ENCODE measurements at places on chromosomes 4 and X. TPM values are rescaled to one million over a fixed set of nuclear protein-coding genes. Genes with fewer than 3 reads are reported as not detected.

Gene GRID2
- total RNA-seq: 1.2 TPM

Gene DCX
- 0.05 TPM for total RNA-seq

Gene NAA11
- total RNA-seq: 0.28 TPM

Gene LPAR4
- 0.32 TPM for total RNA-seq

Gene SULT1B1
- total RNA-seq: 0.19 TPM

Gene AREG
- total RNA-seq: not detected

Gene FMR1NB
- not detected for total RNA-seq

Gene FANCB
- 1.9 TPM for total RNA-seq

Gene GCNA
- 2.5 TPM for total RNA-seq

Gene KIAA0232
- 20.9 TPM for total RNA-seq

Gene ZCCHC18
- 5.6 TPM for total RNA-seq

Gene CABS1
- total RNA-seq: 1.3 TPM
